RWPE2 (cell line): ENCODE measurements at places on chromosomes 13 and 19.

- no peak for DNase-seq
Measured at GRCh38 chr19:3818466-3818865, 32.3 kb upstream of the MATK start.

- peak; percentile 70 for DNase-seq
Measured at GRCh38 chr19:11737964-11738745, 591 bp downstream of the ZNF823 start.

- DNase-seq = no peak
Measured at GRCh38 chr19:49983645-49984229, 22.8 kb upstream of the SIGLEC11 start.

DNA sequence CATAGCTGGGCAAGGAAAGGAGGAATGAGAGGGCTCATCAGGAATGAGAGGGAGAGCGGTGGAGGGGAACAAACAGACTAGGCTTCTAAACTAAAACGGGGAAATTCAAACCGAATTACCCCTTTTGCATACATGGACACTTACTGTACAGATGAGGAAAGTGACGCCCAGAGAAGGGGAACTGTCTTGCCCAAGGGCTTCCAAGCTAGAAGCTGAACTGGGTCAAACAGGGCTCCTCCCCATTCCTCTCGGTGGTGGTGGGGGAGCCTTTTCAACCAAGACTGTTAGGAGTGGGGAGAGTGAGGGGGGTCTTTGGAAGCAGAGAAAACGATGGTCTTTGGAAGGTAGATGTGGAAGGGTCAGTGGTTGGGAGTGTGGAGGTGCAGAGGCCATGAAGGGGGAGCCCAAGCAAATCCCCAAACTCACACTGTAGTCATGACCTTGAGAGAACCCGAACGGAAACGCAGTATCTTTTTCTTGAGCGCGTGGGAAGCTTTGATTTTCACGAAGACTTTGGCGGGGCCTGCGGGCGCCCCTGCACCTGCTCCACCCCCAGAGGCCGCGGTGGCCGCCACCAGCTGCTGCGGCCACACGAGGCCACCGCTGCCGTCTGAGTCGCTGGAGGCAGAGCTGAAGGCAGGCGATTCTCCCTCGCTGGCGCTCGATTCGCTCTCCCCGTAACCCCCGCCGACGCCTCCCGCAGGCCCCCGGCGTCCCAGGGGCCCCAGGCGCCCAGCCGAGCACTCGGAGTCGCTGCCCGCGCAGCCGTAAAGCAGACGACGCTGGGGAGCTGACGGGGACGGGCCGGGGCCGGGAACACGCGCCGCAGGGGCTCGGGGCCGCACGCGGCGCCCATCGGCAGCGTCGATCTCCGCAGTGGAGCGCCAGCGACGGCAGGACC, 12.3 kb upstream of the GNG8 start:
- DNase-seq = no peak

DNA sequence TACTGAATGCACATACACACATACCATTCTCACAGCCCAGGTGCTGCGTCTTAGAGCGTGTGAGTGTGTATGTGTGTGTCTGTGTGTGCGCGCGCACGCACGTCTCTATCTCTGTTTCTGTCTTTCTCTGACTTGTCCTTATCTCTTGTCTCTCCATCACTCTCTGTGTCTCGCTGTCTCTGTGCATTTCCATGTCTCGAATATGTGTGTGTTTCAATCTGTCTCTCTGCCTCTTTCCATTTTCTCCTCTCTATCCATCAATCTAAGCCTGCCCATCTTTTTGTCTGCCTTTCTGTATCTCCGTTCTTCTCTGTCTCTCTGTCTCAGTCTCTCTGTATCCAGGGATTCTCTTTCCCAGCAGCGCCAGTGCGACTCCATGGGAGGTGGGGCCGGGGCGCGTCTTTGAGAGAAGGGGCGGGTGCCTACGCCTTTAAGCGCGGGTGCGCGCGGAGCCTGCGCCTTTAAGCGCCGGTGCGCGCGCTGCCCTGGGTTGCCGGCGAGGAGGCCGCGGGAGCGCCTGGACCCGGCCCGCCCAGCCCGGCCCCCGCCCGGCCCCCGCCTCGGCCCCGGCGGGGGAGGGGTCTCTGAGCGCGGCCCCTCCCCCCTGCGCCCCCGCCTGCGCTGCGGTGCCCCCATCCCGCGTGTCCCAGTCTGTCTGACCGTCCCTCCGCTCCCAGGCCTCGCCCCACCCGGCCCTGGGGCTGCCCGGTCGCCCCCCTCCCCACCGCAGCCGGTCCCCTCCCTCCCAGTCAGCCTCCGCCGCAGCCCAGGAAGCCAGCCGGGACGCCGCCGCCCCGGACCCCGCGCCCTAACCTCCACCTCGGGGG, at the start of gene LRFN3:
Gene LRFN3 (plus strand): TSS at position 464 of the 827 bp plus-strand sequence. CDS start 3,052 bp downstream, outside the sequence.
- DNase-seq = no peak

GRCh38 chr13:47539317-47539716, 461.8 kb downstream of the SUCLA2 start:
- no peak for DNase-seq

DNA sequence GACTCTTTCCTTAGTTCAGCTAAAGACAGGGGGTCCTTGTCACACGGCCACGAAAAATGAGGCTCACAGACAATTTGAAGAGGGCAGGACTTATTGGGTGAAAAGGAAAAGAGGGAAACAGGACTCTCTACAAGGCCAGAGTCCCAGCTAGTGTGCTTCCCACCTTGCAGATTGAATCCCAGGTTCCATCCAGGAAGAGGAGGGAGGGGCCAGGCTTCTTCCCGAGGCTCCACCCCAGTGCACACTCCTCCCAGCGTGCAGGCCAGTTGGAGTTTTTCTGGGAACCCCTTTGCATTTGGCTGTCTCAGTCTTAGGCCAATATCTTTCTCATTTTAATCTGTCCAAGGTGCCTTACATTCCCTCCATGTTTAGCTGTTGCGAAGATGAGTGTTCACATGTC, 106.8 kb downstream of the DNAJC3 start:
- DNase-seq = no peak

DNA sequence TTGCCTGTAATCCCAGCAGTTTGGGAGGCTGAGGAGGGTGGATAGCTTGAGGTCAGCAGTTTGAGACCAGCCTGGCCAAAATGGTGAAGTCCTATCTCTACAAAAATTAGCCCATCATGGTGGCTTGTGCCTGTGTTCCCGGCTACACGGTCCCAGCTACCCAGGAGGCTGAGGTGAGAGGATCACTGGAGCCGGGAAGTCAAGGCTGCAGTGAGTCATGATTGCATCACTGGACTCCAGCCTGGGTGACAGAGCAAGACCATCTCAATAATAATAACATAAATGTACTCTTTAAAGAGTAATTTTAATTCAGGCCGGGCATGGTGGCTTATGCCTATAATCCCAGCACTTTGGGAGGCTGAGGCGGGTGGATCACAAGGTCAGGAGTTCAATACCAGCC, 38.7 kb downstream of the SKA3 start:
- DNase-seq = no peak

DNA sequence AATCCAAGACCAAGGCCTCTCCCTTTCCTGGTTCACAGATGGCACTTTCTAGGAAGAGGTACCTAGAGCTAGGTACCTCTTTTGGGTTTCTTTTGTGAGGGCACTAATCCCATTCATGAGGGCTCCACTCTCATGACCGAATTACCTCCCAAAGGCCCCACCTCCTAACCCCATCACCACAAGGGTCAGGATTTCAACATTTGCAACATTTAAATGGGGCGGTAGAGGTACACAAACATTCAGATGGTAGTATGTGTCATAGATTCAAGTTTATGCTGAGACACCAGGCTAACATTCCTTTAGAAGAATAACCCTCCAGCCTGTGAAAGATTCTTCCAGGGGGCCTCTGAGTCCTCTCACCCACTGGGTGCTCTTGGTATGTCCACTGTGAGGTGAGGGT, 116.3 kb downstream of the FOXO1 start:
- DNase-seq = no peak

- no peak for DNase-seq
Measured at GRCh38 chr13:85833921-85834320, 34.7 kb upstream of the SLITRK6 start.

DNA sequence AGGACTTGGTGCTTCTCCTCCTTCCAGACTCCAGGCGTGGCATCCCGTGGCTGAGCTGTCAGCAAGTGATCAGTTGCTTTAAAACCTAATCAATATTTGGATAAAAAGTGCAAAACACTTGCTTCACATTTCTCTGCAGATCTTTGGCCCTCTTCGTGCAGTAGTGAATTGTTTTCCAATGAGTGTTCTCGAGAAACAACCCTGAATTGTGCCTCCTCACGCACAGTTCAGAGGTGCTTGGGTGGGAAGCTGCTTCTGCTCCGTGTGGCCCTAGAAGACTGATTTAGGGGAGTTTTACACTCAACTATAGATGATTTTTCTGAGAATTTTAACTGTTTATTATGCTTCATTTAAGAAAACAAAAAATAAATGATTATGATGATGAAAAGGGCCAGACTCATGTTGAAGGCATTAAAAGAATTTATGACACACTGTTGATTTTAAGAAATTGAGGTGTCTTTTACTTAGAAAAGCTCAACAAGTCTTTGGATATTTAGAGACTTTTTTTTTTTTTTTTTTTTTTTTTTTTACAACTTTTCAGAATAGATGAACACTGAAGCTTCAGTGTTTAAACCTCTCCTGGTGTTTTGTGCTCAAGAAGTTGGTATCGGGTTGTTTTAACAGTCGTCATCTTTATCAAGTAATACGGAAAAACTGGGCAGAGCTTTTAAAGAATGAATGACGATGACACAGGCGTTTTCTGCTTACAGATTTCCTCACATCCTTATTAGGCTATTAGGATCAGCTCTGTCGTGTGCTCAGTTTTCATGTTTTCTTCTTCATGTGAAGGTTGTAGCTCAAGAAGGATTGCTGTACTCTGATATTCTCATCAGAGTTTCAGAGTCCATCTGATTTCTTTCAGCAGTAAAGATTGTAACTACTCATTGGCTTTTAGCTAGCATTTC, 39.5 kb upstream of the TEX29 start:
- no peak for DNase-seq

- DNase-seq = no peak
Measured at GRCh38 chr13:41203810-41204209, 9.4 kb upstream of the KBTBD7 start.

GRCh38 chr19:38685666-38686529, 38.4 kb downstream of the ACTN4 start:
- DNase-seq = no peak

- DNase-seq = no peak
Measured at GRCh38 chr13:63279136-63279535, 1863.5 kb upstream of the PCDH20 start.

GRCh38 chr19:4391701-4392483, 8.5 kb downstream of the SH3GL1 start:
- DNase-seq = no peak

GRCh38 chr13:36767276-36767675, 51.7 kb upstream of the RFXAP start:
- DNase-seq = no peak

DNA sequence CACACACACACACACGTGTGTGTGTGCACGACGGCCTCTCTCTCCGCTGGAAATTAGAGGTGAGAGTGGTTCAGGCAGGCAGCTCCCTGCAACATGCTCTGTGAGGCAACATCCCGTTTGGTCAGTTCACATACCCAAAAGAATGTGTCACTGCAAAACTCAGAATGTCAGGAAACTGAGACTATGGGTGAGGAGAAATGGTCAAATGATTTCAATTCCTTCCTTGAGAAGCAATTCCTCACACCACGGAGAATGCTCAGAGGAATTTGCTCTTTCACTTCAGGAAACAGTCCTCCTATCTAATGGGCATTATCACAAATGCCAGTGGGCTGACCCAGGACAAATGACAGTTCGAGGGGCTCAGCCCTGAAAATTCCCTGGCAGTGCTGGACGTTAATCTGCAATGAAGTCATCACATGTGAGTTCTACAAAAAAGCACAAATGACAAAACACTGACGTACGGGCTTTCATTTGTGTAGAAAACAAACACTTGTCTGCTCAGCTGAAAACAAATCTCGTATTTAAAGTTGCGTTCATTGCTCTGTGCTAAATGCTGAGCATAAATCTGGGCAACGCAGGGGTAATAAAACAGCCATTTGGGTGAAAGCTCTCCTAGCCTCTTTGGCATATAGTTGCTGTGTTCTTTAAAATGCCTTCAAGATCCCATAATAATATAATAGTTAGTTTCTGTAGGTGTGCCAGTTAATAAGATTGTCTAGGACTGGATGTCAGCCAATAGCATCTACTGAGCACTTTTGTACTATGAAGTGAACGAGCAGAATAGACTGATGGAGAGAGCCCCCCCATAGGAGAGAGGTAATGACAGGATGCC, 18.6 kb upstream of the LATS2 start:
- no peak for DNase-seq

DNA sequence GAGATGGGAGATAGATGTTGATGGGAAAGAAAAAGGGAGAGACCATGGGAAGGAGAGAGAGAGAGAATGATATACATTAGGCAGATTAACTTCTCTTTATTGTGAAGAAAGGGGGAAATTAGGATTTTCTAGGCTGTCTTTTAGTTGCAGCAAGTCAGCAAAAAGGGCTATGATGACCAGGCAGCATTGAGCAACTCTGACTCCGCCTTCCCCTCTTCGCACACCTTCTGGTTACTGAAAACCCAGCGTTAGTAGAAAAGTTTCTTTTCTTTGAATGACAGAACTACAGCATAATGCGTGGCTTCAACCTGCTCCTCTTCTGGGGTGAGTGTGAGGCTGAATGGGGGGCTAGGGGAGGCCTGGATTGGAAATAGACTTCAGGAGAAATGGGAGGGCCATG, at the start of gene ADGRE1:
Gene ADGRE1 (plus strand): TSS at position 264 of the 400 bp plus-strand sequence. CDS start 30 bp downstream, at position 294.
- no peak for DNase-seq

- DNase-seq = no peak
Measured at GRCh38 chr13:44726214-44726613, 150.1 kb upstream of the TSC22D1 start.

- DNase-seq = no peak
Measured at GRCh38 chr13:109586509-109587346, 199.7 kb downstream of the IRS2 start.

GRCh38 chr19:3819989-3820388, 33.8 kb upstream of the MATK start:
- no peak for DNase-seq

DNA sequence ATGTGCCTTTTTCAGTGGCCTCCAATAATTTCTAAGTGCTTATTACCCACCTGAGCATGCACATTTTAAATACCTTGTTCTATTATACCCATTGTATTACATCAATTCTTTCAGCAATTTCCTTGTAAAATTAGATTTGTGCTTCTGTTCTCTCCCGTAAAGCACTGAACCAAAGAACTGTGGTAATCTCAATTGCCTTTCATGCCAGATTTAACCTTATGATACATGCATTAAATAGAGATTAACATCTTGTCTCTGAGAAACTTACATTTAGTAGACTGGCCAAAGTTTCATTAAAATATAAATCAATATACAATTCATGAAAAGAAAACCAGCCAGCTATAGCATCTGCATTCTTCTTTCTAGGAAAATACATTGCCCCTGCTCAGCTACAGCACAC, 137.2 kb downstream of the EFNB2 start:
- no peak for DNase-seq

DNA sequence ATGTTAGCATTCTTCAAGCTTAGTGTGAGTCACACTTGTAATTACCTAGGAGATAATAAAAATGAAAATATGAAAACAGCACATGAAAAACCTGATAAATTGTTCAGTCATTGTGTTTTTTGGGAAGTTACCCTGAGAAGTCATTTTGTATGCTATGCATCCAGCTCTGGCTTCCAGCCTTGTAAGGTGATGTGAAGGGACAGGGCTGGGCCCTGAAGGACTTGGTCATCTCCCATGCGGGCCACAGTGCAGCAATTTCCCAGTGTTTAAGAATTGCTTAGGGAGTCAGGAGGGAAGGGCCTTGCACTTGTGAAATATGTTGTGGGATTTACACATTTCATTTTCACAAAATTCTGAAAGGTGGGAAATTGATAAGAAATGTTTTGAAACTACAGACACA, 41.3 kb downstream of the ARHGEF7 start:
- DNase-seq = no peak

GRCh38 chr19:55625004-55625326, 599 bp upstream of the ZNF784 start:
- no peak for DNase-seq

- DNase-seq = no peak
Measured at GRCh38 chr19:7982103-7982502, 23.3 kb downstream of the ELAVL1 start.
